ENCODE measurements at places on chromosomes 1 and 21.

GRCh38 chr1:50492142-50492541 is 68.9 kb upstream of the DMRTA2 start:
- DNase-seq: no peak

DNA sequence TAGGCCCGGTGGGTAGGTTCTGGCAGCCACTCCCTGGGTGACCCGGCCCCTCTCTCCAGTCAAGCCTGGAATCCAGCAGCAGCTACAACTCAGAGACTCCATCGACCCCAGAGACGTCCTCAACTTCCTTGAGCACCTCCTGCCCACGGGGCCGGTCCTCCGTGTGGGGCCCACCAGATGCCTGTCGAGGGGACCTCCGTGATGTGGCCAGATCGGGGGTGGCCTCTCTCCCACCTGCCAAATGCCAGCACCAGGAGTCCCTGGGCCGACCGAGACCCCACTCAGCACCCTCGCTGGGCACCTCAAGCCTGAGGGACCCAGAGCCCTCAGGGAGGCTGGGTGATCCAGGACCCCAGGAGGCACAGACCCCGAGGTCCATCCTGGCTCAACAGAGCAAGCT is 2.7 kb downstream of the MIIP start:
- DNase-seq: no peak

GRCh38 chr1:172898866-172899265 is 151.9 kb downstream of the TNFSF18 start:
- no peak for DNase-seq

- no peak for DNase-seq
Observed at GRCh38 chr1:85344256-85344694, 67.8 kb upstream of the BCL10 start.

Measured in HCT116 (cell line).